Uterus (tissue), 4 donors: ENCODE measurements at places on chromosomes 1 and 21. TPM values are rescaled to one million over a fixed set of nuclear protein-coding genes. Genes with fewer than 3 reads are reported as not detected.

COL16A1 gene
- total RNA-seq: 231 TPM

HMGB4 gene
- total RNA-seq: not detected

MARK1 gene
- total RNA-seq: 13.5 TPM

CATSPERE gene
- 3.1 TPM for total RNA-seq

FAM151A gene
- not detected for total RNA-seq

PLEKHM2 gene
- total RNA-seq: 21.3 TPM

TMEM222 gene
- total RNA-seq: 27.3 TPM

ASH1L gene
- 48.9 TPM for total RNA-seq

HOOK1 gene
- not detected for total RNA-seq

DNA sequence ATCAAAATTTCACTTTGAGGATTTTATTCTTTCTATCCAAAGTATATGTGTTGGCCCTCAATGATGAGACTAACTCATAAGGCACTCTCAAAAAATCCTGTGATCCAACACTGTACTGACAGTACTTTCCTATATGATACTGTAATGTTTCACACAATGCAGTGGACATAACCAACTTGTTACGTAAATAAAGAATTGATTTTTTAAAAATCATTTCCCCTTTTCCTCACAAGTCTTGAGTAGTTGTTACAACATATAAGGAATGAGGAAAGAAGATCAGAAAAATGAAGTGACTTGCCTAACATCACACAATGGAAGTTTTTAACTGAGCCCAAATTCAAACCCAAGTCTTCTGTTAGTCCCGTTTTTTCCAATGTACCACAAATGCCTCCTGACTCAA lies 17.2 kb downstream of the PTP4A2 start:
- no peak for DNase-seq

GRCh38 chr1:45870500-45870899 lies 67.1 kb downstream of the MAST2 start:
- no peak for DNase-seq

- no peak for DNase-seq
Measured at GRCh38 chr1:70671006-70671405, 259.9 kb downstream of the CTH start.

DNA sequence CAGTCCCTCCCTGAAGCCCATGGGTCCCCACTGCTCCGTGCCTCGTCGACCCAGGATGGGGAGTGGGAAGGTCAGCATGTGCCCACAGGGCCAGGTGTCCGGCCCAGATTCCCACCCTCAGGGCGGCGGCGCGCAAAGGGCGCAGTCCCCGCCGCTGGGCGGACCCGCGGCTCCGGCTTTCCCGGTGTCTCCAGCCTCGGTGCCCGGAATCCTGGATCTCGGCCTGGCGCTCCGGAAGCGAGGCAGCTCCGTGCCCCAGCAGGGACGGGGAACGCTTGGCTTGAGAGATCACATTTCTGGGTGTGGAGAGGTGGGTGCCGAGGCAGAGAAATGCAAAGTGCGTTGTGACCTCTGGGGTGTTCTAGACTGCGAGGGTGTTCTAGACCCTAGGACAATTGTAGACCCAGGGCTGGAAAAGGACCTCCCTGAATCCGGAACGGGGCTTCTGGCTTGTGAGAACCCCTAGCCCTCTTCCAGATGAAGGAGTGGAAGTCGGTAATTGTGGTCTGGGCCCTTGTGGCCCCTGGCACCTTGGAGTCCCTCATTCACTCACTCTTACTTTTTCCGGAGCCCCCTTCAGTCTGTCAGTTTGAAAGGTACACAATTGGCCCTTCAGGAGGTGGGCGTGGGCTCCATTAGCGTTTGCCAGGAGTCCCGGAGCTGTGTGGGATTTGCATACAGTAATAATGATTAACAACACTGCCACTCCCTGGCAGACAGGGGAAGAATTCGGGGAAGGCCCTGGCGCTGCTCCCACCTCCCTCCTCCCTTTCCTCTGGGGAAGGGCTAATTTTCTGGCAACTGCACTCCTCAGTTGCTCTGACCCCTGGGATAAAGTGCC lies 1.6 kb upstream of the KCND3 start:
- DNase-seq: peak; percentile 73

DNA sequence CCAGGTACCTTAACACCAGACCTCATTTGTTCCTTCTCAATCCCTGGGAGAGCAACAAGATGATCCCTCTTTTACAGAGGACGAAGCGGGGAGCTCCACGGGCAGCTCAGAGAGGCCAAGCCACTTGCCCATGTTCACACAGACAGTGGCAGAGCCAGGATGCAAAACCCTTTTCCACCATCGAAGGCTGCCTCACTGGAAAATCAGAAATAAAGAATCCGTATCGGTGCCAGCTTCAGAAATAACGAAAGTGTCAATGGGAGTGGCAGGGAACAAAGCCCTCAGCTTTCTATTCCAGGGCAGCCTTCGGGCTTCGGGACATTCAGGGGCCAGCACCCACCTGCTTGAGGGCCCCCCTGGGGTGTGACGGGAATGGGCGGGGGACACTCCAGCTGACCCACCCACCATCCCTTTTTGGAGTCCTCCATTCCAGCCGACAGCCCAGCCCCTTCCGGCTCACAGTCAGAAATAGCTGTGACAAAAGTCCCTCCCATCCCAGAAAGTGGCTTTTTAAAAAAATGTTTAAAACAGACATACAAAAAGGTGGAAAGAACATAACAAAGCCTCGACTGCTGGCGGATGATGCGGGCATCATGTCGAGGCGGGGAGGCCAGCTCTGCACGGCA lies 6.0 kb downstream of the IFFO2 start:
- DNase-seq: no peak

DNA sequence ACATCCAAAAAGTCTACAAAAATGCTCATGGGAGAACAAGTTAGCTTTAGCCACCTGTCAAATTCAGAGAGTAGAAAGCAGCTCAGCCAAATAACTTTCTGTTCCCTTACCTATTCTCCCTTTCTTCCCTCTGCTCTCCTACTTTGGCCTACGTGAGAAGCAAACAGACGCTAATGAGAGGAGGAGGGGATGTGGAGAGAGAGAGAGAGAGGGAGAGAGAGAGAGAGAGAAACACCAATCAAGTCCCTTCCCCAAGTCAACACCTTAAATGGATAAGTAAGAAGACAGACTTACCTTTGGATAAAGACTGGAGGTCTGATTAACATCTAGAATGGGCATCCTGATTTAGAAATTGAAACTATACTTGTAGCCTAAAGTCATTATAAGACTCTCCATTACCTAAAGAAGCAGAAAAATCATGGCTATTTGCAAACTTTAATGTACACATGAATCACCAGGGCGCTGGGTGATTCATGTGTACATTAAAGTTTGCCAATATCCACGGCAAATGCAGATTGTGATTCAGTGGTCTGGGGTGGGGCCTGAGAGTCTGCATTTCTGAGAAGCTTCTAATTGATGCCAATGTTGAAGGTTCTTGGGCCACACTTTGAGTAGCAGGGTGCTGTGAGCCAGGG lies 13.1 kb upstream of the DUSP12 start:
- no peak for DNase-seq

DNA sequence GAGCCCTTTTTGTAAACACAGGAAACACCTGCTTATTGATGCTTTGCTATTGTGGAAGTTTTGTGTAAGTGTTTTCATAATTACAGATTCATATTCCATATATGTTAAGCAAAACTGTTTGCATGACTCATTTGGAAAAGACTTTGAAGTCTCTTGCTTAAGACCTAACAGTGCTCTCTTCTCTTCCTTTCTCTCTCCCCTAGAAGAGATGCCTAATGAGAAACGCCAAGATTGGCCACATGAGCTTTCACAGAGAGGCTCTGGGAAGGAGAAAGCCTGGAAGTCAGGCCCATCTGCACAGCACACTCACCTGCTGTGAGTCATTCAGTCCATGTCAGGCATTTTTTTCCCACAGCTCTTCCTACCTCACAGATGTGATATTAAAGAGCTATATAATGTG lies 101.6 kb upstream of the PALMD start:
- DNase-seq: peak; percentile 18

GRCh38 chr1:66731170-66731865 lies 20.9 kb upstream of the DYNLT5 start:
- no peak for DNase-seq

DNA sequence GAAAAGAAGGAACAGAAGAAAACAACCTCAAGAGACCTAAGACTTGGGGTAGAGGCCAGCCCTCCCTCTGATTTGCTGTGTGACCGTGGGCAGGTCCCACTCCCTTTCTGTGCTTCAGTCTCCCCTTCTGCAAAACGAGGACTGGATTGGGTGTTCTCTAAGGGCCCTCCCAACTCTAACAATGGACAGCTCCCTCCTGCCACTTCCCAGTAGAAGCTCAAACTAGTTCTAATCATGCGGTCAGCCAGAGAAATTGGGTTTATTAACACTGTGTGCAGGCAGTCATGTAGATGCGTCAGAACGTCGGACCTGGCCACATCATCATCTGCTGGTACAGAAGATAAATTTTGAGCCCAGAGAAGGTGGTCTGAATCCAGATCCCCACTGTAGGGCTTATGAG lies 1.6 kb upstream of the PADI4 start:
- DNase-seq: no peak

DNA sequence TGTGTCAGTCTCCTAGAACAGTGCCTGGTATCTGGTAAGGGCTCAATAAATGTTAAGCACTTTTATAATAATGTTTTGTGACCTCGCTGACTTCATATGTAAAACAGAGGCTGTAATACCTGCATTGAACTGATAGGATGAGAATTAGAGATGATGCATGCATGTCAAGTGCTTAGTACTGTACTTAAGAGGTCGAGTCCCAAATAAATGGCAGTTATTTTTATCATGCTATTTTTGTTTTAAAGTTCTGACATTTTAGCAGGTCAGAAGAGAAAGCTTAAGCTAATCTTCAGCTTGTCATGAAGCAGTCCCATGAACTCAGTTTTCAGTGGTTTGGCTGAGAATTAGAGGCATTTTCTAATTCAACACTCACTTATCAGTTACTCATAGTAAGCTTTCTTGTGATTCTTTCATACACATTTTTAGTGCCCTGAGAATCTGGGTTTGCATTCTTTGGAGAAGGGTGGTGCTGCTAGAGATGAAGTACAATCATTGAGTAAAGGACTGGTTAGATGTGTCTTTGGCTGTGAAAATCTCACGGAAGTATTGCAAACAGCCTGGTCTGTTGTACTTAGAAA lies 75.7 kb upstream of the RAVER2 start:
- no peak for DNase-seq

GRCh38 chr1:20405893-20406604 lies 80.0 kb downstream of the CAMK2N1 start:
- DNase-seq: no peak

GRCh38 chr1:85274969-85275453 lies 1.4 kb downstream of the BCL10 start:
- no peak for DNase-seq

DNA sequence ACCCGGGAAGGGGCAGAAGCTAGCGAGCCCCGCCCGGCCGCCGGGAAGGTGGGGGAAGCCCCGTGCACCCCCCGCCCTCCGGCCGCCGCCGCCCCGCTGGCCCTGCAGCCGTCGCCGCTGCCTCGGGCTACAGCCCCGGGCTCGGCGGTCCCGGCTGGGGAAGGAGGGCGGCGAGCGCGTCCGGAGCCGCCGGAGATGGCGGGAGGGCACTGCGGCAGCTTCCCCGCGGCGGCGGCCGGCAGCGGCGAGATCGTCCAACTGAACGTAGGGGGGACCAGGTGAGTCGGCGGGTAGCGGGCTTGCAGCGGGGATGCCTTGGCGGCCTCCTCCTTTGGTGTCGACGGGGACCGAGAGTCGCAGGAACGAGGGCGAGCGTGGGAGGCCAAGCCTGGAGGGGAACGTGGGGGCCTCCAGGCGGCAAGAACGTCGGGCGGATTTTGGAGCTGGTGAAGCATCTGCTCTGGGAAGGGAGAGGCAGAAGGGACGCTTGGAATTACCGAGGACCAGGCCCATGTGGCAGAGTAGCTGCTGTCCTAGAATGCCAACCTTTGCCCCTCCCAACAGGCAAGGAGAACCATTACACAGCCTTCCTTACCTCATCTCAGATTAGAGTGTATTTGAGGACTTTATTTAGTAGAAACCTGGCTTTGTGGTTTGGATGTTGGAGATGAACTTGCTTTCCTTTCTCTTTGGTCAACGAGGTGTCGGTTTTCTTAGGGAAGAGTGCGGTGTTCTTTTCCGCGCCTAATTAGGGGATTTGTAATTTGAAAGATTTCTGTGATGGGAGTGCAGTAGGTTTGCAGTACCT lies 591 bp downstream of the KCTD3 start:
- DNase-seq: peak; percentile 28

DNA sequence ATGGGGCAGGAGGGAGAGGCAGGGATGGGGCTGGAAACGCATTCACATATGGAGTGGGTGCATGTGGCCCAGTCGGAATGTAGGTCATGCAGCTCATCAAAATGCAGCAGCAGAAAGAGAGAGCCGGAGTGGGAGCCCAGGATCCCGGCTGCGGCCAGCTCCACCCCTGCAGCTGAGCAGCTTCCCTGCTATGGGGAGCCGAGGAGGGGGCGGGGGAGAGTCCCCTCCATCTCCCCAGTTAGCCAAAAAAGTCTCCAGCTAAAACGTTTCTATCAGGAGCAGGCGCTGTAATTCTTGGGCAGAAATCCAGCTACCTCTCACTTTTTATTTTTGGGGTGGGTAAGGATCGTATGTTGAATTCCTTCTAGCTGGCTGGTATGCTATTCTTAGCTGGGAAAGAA lies 39.7 kb downstream of the MRPL37 start:
- peak; percentile 49 for DNase-seq

- no peak for DNase-seq
Measured at GRCh38 chr1:107936498-107937481, 28.2 kb downstream of the VAV3 start.

DNA sequence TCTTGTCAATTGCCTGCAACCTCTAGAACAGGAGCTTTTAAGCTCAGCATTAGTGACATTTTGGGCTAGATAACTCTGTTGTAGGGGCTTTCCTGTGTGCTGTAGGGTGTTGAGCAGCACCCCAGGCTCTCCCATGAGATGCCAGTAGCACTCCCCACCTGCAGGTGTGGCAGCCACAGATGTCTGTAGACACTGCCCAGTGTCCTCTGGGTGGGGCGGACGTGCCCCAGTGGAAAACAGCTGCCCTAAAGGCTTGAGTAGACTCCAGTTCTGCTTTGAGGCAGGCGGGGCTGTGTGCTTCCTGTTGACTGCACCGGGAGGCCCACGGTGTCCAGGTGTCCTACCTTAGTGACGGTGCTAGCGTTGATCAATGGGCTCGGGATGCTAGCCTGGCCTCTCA lies 16.9 kb upstream of the PWP2 start:
- no peak for DNase-seq

DNA sequence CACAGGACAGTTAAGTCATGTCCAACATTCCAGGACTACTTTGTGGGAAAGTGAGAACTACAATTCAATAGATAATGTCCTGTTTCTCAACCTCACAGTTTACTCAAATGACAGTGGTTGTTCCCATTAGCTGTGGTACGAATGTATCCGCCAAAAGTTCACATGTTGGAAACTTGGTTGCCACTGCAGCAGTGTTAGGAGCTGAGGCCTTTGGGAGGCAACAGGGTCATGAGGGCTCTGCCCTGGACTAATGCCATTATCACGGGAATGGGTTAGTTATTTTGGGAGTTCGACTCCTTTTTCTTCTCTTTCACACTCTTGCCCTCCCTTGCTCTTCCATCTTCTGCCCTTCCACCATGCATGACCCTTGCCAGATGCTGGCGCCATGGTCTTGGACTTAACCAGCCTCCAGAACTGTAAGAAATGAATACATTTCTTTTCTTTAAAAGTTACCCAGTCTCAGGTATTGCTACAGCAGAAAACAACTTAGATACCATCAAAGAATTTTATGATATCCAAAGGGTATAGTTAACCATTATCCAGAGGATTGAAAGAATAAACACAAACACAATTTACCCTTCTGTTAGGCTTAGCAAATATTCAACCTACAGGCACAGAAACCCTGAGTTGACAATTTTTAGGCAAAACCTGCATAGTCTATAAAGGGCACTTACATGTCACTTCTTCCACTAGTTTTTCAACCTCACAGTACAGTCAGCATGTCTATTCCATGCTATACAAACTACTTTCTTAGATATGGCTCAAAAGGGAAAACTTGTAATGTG lies 7.4 kb downstream of the BCL10 start:
- DNase-seq: no peak
